ENCODE measurements at places on chromosomes 4 and X.

DNA sequence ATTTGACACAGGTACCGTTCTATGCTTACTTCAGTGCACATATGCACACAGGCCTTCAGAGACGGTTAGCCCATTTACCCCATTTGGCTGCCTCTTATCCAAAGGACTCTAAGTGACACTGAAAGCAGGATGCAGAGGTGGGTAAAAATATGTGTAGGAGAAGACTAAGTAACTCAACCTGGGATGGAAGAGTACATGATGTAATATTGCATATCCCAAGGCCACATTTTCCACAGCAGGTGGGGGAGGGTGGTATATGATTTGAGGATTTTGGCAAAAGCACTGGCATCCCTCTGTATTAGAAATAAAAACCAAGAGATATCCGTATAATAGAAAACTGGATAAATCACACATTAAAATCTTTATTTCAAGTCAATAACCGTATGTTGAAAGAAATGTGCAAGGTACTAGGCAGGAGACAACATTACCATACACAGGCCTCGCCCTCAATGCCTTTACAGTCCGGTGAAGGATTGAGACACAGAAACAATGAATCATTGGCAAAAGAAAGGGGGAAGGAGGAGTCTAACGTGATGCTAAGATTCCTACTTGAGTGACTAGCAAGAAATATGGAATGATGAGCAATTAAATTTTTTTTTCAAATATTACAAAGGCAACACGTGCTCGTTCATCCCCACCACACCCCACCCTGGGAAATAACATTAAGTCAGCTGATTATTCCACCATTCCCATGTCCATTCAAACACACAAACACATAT is 161.0 kb upstream of the RASGEF1B start:
- ATAC-seq: no peak

- peak; percentile 74 for ATAC-seq
Observed at GRCh38 chr4:137226900-137227299, 305.4 kb downstream of the PCDH18 start.

DNA sequence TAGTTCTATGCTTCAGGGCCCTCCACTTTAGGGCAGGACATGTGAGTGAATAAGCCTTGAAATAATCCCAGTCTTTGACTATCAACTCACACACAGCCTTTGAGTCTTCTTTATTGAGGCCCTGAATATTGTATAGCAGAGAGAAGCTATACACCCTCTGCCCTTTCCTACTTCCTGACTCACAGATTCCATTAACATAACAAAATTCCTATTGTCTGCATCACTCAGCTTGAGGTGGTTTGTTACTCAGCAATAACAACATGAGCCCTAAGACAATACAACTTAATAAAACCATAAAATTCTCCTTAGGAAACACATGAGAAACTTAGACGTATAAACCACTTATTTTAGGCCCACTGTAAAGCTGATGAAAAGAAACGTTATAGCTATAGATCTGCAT is 680.3 kb upstream of the DIAPH2 start:
- ATAC-seq: no peak

DNA sequence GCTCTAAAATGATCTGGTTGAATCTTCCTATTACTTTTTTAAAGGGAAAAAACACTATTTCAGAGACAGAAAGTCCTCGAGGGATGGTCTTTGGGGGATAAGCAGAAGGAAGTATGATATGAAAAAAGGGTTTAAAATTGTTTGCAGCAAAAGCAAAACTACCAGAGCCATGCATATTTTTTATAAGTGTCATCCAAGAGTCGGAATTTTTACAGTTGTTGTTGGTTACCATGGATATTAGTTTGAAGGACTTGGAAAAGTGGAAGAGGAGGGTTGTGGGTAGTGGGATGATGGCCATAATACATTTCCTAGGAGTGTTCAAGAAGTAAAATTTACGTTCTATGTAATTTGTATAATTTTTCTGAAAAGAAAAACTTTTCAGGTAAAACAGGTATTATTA is 134.4 kb downstream of the PCDH7 start:
- ATAC-seq: peak; percentile 31

- peak; percentile 77 for ATAC-seq
Observed at GRCh38 chr4:75769036-75769435, 44.7 kb downstream of the USO1 start.

GRCh38 chr4:154137320-154137905 is 348.5 kb upstream of the SFRP2 start:
- no peak for ATAC-seq

- no peak for ATAC-seq
Observed at GRCh38 chr4:90093526-90093925, 33.7 kb upstream of the CCSER1 start.

GRCh38 chrX:133305348-133305747 is 87.2 kb upstream of the TFDP3 start:
- no peak for ATAC-seq
